Thymus (tissue), 14 donors: ENCODE measurements at places on chromosomes 5 and 9.

DNA sequence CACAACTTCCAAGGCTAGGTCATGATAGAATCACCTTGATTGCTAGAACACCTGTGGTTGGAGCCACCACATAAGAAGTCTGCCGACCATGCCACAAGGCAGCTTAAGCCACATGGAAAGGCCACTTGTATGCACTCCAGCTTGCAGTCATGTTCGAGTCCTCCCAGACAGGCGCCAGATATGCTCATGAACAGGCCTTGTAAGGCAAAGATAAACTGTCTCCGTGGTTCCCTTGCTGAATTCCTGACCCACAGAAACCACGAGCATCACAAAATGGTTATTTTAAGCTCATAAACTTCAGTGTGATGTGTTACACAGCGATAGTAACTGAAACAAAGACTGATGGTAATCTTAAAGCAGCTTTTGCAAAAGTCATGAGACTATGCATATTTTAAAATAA is 188.4 kb upstream of the DAPK1 start:
- no peak for DNase-seq

DNA sequence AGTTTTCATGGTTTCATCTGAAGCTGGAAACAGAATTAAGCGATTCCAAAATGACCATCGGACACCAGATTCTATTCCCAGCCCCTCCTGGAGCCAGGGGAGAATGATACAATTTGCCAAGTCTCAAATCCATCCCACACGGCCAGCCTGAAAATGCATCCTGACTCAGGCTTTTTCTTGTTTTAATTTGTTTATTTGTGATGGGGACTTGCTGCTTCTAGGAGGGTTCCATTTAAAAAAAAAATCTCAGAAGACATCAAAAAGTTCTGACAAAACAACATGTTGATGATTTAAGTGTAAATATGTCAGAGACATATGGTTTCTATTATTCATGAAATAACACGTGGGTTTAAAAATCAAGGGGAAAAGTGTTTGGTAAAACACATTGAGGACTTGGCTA is 173.2 kb downstream of the GAS1 start:
- no peak for DNase-seq

DNA sequence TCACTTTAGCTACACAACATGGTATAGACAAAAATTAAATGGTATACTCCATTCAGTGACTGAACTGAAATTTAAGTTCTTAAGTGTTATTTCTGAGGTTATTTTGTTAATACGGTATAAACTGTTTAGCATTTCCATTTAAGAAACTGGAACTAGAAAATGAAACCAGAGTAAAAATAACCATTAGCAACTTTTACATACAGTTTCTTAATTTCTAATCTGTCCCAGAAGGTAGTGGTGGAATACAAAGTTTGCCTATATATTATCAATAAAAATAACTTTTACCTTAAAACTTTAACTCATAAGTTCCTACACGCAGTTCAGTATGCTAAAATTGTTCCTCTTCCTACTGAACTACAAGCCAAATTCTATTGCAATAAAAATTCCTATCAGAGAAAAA is 10.3 kb downstream of the GOLPH3 start:
- DNase-seq = no peak

DNA sequence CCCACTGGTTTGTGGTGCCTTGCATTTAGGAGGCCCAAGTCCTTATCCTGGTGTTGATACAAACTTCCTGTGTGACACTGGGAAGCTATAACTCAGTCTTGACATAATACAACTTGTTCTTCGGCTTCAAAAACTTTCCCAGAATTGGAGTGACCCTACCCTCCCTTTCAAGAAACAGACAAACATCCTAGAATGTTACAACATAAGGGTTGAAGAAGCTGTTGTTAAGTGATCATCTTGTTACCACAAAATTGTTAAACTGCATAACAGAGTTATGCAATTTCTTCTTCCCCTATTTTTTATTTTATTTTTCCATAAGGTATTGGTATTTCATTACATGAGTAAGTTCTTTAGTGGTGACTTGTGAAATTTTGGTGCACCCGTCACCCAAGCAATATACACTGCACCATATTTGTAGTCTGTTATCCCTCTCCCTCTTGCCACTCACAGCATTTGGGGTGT is 21.3 kb downstream of the TLR4 start:
- no peak for DNase-seq

DNA sequence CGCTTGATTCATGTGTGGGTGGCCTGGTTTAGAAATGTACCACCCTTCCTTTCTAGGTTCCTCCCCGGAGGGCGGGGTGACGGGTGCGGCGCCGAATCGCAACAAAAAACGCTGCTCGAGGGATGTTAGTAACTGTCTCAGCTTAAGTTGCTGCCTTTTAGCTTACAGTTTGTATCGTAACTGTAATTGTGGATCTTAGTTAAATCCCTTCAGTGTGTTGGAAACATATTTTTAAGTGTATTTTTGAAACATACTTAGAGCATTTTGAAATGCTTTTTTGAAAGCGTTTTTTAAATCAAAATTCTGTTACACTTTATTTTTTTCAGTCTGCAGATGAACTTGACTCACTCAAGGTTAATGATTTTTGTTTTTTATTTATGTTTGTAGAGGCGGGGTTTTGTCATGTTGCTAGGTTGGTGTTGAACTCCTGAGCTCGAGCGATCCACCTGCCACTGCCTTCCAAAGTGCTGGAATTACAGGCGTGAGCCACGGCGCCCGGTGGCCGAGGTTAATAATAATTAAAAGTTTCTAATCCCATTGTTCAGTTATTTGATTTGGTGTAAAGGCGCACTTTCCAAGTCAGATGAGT is 997 bp upstream of the CHD1 start:
- peak; percentile 91 for DNase-seq

GRCh38 chr5:162699361-162699760 is 631.8 kb downstream of the GABRG2 start:
- DNase-seq = no peak

DNA sequence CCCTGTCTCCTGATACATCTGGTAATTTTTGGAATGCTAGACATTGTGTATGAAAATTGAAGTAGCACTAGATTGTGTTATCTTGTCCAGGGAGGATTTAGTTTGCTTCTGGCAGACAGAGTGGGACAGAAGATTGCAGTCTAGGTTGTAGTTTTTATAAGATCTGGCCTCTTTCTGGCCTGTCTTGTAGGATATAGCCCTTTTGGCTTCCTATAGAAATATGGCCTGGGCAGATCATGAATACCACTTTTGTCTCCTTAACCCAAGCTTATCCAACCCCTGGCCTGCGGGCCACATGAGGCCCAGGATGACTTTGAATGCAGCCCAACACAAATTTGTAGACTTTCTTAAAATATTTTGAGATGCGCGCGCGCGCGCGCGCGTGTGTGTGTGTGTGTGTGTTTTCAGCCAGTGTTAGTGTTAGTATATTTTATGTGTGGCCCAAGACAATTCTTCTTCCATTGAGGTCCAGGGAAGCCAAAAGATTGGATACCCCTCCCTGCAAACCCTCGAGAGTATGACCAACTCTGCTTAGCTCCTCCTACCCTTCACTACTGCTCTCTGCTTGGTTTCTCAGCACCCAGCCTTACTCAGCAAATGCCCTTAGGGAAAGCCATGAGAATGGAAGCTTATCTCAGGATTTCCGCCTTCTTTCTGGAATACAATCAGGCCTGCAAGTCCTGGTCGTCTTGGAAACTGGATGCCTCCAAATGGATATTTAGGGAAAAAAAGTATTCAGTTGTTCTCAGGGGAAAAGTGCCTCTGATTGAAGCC is 26.5 kb downstream of the ANKRD33B start:
- no peak for DNase-seq

GRCh38 chr9:91100878-91101450 is 260.8 kb downstream of the AUH start:
- DNase-seq = no peak

DNA sequence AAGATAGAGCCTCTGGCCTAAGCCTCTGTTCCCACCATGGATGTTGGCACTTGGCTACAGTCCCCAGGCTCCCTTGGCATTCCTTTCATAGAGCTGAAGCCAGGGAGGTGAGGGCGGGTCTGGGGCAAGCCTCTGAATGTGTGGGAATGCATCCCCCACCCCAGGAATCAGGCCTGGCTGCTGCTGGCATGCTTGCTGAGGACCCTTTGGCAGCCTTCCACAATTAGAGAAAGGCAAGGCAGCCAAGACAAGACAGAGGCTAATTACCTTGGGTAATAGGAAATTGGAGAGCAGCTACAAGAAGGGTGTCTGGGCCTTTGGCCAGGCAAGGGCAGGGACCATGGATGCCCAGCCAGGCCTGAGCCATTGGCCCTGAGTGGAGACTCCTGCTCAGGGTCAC is 204.4 kb upstream of the TRIM32 start:
- DNase-seq = no peak

- no peak for DNase-seq
Measured at GRCh38 chr5:134141331-134142050, 27.0 kb downstream of the TCF7 start.
